ENCODE measurements at places on chromosomes 7 and 10.

DNA sequence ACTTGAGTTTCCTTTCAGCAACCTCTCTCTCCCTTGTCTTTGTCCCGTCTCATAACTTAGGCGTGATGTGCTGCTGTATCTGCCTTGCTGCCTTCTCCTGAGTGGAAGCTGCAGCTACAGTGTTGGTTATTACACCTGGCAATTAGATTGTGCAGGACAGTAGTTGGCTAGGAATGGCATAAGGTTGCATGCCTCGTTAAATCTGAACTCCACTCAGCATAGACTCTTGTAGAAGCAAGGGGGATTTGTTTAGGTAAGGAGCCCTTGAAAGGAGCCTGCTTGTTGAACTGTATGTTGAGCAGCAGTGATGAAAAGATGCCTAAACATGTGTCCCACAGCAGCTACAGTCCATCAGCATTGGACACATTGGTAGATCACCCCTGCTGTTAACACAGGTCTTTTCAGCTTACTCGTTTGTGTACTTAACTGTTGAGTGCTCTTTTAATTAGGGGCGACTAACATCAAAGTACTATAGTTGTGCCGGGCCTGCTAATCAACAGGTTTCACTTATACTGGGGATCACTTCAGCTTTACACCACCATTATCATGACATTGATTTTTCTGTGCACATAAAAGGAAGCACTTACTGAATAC, 225.0 kb downstream of the AUTS2 start:
- DNase-seq, result no peak

- no peak for DNase-seq
These were observed 32.4 kb downstream of the ACTA2 start for GRCh38 chr10:88920198-88920597.

GRCh38 chr7:18401757-18402156, 93.8 kb upstream of the HDAC9 start:
- DNase-seq, result no peak

DNA sequence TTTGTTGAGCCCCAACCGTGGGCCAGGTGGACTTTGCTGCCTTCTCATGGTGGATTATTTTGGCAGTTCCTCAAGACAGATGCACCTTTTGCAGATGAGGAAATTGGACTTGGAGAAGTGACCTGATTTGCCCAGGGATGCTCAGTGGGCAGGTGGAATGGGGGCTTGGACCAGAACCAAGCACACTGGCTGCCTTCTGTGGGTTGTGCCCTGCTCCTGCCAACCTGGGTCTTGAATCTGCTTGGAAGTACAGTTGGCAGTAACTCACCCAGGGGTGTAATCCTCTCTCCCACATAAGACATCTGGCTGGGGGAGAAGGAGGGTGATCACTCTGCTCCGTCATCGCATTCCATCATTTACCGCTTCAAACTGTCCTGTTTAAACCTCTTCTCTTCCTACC, 110.5 kb upstream of the GPR26 start:
- no peak for DNase-seq

- peak; percentile 11 for DNase-seq
These were observed 26.1 kb downstream of the IL15RA start for GRCh38 chr10:5951167-5951711.

DNA sequence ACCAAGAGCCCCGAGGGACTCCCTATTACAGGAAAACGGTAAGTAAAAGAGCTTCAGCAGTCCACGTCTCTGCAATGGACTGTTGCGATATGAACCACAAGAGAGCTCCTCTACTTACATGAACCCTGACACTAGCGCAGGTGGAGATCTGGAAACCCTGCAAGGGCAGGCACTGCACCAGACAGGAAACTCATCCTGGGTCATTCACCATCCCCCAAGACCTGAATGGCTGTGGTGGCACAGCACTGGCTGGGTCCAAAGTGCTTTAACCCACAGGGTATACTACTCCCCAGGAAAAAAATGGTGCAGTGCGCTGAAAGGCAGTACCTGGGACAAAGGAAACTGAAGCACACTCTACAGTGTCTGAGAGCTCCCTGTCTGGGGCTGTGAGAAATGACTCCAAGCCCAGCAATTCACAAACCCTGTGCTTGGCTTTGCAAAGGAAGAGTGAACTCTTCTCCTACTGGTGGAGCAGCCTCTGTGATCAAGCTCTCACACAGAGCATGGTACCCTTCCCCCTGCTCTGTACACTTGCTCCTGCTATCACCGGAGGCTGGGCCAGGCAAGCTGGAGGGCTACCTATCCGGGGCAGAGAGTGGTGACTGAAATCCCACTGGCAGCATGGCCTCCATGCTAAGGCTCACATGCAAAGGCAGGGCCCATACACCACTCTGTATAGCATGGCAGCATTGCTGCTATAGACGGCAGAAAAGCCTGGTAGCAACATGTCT, 44.9 kb downstream of the HIBADH start:
- DNase-seq, result no peak

DNA sequence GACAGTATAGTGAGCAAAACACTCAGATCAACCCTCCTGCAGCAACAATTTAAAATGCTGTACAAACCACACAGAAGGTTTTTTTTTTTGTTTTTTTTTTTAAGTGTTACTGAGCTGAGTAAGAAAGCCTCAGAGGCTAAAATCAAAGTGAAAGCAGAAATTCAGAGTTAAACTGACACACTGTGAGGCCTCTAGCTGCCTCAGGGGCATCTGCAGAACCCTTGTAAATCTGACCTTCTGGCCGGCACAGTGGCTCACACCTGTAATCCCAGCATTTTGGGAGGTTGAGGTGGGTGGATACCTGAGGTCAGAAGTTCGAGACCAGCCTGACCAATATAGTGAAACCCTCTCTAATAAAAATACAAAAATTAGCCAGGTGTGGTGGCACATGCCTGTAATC, 7.4 kb upstream of the GNA12 start:
- no peak for DNase-seq

DNA sequence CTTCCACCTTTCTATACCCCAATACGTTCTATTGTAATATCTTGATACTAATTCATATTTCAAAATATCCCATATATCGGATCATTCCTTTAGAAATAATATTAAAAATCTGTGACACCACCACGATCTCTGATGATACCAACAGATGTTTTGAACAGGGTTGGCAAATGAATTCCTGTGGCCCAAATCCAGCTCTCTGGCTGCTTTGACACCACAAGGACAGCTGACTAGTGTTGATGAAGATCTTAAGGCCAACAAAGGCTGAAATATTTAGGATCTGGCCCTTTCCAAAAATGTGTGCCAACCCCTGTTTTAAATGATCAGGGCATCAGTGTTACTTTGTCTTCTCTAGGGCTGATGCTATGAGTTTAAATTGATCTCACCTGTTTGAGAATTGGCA, 380.7 kb upstream of the PFKP start:
- no peak for DNase-seq

DNA sequence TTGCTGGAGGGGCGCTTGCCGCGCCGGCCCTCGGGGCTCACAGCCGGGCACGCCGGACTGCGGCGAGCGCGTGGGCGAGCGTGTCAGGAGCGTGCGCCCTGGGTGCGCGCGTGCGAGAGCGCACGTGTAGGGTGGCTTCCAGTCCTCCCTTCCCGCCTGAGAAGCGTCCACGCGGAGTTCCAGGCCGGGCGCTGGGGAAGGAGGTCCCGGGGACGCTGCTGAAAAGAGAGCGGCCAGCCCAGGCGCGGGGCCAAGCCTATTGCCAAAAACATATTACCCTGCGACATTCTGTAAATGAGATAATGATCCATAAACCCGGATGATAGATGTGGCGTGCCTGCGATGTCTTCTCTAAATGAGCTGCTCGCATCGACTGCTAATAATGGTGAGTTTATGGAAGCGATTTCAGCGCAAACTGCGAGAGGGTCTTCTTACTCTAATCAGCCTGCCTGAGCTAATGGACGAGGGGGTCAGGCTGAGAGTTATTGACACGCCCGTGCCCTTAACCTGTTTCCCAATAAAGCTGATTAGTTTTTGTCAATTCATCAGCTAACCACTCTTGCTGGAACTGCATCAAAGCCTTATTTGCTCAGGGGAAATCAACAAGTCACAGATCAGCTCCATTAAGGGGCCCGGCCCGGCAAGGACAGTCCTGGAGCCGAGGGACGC, 8.0 kb upstream of the MNX1 start:
- no peak for DNase-seq
